ENCODE measurements at places on chromosomes 11 and 22.

GRCh38 chr11:66150725-66151124 is 80.7 kb downstream of the PACS1 start:
- DNase-seq = no peak

- no peak for DNase-seq
These were observed 109.8 kb downstream of the CD44 start for GRCh38 chr11:35248558-35249323.

DNA sequence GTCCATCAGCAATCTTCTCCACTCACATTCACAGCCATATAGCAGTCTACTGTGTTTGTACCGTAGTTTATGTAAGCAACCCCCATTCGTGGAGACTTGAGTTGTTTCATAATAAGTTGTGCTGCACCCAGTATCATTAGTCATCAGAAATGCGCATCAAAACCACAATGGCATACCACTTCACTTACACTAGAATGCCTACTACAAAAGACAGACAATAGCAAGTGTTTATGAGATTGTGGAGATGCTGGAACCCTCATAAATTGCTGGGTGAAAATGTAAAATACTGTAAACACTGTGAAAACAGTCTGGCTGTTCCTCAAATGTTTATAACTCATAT is 133.3 kb downstream of the ATXN10 start:
- DNase-seq = no peak

DNA sequence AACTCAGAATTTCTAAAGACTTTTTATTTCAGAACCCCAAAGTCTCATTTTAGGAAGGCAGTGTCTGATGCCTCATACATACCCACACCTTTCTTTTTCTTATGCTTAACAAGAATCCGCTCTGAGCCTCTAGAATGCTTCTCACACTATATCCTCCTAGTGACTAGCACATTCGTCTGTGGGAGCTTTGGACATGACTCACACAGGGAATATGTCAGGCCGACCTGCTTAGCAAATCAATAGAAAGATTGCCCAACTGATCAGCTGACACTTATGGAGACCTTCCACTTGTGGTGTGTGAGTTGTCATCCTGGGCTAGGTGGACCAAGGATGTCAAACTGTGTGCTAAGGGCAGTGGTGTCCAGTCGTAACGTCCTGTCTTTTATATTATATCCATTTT is 129.9 kb upstream of the TTC12 start:
- DNase-seq = no peak

- DNase-seq = peak; percentile 65
These were observed 11.4 kb upstream of the ARHGEF17 start for GRCh38 chr11:73296501-73297230.

DNA sequence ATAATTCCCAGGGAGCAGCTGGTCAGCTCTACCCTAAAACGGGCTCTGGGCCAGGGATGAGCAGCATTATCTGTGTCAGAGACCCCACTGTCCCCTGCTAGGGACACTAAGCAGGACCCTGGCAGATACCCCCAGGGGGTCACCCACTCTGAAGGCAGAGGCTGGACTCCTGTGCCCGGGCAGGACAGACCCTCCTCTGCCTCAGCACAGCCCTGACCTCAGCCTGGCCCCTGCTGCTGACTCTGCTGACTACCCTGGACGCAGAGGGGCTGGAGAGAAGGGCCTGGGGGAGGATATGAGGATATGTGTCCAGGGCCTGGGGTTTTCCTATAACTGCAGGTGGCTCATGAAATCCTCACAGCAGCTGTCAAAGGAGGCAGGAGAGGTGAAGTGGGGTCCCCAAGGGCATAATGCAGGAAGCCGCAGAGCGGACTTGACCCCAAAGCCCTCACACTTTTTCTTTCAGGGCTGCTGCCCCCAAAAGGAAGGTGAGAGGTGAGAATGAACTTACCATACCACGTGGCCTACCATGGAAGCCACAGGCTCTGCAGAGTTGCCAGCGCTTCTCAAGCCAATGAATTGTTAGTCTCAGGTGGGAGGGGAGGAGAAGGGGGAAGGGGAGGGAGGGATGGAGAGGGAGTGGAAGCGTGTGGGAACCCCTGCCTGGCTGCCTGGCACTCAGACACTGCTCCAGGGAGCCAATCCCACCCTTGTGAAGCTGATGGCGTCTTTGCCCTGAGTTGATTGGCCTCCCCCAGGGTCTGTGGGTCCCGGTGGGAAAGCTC is 76.7 kb upstream of the WNT11 start:
- no peak for DNase-seq

GRCh38 chr11:111814557-111815320 is 48.5 kb upstream of the PPP2R1B start:
- no peak for DNase-seq

DNA sequence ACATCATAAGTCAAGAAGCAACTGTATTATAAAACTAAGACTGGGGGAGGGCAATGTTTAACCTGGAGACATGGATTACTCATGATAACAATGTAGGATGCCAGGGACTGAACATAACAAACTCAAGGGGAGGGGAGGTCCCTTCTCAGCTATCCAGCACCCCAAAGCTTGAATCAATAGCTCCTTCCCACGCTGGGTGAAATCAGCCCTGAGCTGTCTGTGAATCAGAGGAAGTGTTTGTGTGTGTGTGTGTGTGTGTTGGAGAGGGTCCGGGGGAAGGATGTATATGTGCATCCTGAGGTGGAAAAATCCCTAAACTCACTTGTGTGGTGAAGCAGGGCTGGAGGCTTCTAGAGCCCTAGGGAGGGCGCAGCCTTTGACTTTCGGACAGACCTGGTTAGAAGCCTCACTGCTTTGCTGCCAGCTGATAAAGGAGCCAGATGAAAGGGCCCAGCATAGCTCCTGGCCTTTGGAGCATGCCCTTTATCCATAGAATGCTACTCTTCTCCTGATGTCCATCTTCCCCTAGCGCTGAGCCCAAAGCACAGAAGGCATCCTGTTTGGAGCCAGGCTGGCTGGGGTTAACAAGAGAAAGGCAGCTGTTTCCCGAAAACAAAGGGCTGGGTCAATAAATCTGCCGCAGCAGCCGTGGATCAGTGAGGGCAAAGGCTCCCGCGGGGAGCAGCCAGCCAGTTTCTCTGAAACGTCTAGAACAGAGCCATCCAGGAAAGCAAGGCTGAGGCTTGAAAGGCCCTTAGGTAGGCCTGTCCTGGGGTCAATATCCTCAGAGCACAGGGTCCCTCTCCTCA is 35.8 kb downstream of the TNKS1BP1 start:
- DNase-seq = no peak

- no peak for DNase-seq
These were observed 9.1 kb downstream of the SLC36A4 start for GRCh38 chr11:93188726-93189125.

DNA sequence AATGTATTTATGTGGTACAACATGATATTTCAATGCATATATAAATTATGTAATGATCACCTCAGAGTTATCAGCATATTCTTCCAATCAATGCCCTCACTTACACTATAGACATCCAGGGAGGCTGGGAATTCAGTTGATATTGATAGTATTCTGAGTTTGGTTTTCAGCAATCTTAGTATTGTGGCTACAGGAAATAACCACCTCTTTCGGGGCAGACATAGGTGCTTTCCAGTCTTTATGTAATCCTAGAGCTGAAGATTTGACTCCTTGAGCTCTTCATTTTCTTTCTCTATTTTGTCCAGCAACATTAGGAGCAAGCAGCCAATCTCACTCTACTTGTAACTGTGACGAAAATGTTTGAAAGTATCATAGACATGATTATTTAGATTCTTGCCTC is 712.7 kb upstream of the KIRREL3 start:
- no peak for DNase-seq

DNA sequence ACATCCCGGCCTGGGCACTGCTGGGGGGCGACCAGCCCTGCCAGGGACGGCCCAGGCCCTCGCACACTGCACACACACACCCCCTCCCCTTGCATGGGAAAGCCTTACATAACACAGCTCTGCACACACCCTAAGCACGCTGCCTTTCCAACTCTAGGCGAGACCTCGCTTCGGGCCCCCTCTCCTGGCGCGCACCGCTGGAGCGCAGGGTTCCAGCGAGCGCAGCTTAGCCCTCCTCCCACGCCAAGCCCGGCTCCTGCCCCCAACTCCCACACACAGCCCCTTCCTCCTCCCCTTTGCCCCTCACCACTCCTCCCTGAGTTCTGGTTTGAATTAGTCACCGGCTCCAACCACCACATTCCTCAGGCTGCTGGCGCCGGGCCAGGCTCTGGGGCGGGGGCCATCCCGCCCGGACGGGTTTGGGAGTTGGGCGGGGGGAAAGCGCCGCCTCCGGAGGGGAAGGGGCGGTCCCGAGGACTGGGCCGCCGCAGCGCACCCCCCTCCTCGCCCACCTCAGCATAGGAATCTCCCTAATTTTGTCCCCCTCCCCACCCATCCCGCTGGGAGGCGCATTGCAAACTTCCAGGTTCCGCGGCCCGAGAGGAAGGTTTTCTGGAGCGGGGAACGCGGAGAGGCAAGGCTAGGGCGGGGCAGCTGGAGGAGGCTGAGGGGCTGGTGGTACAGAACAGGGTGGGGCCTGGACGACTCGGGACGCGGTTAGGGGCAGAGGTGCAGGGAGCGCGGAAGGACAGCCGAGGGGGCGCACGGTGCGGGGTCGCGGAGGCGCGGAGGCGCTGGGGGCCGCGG is 966 bp downstream of the AHNAK start:
- DNase-seq = peak; percentile 95

DNA sequence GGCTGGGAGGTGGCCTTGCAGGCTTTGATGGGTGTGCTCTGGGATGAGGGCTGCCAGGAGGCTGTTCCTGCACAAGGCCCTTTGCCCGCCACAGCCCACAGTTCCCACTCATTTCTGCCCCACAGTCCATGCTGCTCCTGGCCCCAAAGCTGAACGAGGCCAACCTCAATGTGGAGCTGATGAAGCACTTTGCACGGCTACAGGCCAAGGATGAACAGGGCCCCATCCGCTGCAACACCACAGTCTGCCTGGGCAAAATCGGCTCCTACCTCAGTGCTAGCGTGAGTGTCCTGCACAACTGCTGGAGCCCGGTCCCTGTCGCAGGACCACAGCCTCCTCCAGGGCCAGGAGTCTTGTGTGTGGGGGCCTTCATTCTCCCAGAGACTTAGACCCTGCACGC is 10.2 kb downstream of the SCYL1 start:
- DNase-seq = no peak

DNA sequence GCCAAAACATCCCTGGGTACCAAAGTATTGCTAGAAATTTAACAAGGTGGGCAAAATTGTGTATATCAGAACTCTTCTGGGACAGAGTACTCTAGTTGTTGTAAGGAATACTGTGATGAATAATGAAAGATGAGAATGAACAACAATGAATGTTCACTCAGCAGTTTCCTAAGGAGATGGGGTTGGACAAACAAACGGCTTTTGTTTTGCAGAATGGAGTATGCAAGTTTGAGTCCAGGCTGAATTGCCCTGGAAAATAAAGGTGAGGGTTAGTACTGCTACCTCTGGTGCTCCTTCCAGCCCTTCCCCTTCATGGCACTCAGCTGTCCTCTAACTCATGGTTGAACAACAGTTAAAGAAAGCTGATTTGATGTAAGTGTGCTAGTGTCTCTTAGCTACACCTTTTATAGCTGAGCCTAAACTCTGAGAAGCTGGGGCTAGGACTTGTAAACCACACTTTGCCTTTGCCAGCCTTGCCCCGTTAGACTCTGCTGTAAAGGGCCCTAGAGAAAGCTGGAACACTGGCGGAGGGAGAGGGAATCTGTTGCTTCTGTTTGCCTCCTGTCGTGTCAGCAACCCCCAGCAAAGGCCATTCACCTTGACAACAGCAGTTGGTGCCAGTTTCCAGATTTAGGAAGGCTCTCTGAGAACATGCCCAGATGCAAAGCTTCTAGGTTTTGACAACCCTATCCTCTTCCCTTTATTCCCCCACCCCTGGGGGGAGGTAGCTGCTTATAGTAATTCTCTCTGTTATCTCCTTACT is 41.2 kb upstream of the POLD3 start:
- no peak for DNase-seq

DNA sequence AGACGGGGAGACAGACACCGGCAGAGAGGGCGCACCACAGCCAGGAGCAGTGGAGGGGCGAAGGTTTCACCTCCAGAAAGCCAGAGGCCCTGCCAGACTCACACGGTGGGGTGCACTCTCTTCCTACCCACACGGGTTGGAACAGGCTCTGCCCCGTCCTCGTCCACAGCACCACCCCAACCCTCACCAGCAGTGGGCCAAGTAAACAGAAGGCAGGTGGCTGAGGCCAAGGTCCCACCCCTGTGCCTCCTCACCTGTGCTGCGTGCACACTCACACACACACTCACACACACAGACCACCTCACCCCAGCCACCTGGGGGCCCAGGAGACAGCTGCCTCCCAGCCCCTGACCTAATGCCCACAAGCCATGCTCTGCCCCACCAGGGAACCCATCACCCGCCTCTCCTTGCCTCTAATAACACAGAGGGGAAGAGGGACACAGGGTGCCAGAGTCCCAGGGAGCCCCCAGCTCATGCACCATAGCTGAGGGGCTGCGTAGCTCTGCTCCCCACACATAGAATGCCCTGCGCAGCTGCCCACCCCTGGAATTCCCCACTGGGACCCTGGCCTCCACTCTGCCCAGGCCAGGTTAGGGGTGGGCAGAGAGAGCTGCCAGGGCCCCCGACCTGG is 3.1 kb downstream of the CYB5R3 start:
- no peak for DNase-seq

GRCh38 chr22:31950226-31950625 is 5.9 kb downstream of the YWHAH start:
- DNase-seq = peak; percentile 72

GRCh38 chr11:117877120-117877784 is 794 bp upstream of the FXYD6 start:
- DNase-seq = no peak

- no peak for DNase-seq
These were observed 373.6 kb upstream of the DDI1 start for GRCh38 chr11:103662880-103663279.

GRCh38 chr11:24653901-24654300 is 157.0 kb downstream of the LUZP2 start:
- no peak for DNase-seq

- DNase-seq = no peak
These were observed 77.0 kb downstream of the PRMT3 start for GRCh38 chr11:20464518-20464917.

DNA sequence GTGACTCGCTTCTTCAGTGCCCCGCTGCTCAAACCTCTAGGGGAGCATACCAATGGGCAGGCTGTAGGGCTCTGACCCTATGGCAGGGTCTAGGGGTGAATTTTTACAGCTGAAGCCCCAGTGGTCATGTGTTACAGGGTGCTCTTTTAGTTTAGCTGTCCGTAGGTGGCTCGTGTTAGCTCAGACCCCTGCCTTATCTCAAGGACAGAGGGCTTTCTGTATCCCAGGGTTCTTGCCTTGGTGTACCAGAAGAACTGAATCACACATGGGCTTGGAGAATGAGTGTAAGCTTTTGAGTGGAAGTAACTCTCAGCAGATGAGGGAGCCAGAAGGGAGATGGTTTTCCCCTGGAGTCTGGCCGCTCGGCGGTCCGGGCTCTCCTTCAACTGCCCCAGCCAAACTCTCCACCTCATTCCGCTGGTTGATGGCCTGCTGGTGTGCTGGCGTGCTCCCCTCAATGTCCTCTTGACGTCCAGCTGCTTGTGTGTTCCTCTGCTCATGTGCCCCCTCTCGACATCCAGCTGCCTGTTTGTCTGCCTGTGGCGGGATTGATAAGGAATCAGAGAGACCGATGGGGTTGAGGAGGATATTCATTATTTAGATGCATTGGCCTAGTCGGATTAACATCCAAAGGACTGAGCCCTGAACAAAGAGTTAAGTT is 37.5 kb downstream of the BIRC2 start:
- no peak for DNase-seq

- no peak for DNase-seq
These were observed 5.1 kb downstream of the APBB1 start for GRCh38 chr11:6413791-6414201.

- no peak for DNase-seq
These were observed 5.2 kb downstream of the APOL4 start for GRCh38 chr22:36196254-36197064.

Data from tibial artery (tissue), 4 donors.